ENCODE measurements at places on chromosomes 2 and 18. TPM values are rescaled to one million over a fixed set of nuclear protein-coding genes. Genes with fewer than 3 reads are reported as not detected.

DNA sequence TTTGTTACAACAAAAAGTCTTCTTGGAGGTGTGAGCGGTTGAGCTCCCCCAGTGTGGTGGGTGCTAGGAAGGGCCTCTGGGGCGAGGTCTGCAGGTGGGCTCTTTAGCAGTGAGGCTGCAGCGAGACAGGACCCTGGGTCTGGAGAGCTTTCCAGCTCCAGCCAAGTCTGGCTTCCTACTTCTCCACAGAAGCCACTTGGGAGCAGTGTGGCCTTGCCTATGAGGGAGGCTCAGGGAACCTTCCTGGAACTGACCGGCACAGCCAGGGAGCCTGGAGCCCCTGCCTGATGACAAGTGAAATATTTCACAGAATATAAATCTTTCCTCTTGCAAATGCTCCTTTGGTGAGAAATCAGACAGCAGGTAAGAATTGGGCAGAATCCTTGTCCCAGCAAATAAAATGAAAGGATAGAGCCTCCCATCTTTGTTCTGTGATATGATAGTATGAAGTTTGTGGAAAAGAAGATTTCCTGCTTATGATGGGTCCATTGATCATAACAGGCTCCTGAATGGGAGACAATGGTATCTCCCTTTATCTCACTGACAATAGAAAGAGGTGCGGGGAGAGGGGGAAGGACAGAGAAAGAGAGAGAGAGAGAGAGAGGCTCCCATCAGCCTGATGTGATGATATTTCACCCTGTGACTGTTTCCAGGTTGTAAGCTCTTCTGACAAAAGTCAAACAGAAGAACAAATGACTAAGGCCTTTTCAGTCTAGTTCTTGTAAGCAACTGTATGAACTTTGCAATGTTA is 289.8 kb upstream of the SPRED2 start:
- H3K27ac ChIP-seq, result no peak overlapping the region
- no peaks in the 10 kb centered on the region for H3K27me3 ChIP-seq
- peak; percentile 61 for DNase-seq
- H3K4me1 ChIP-seq, result no peaks in the 10 kb centered on the region
- no peaks in the 10 kb centered on the region for H3K36me3 ChIP-seq

GRCh38 chr18:31624892-31625640 is 33.4 kb downstream of the TTR start:
- no peaks in the 10 kb centered on the region for H3K4me1 ChIP-seq
- H3K4me3 ChIP-seq, result no peak overlapping the region
- DNase-seq, result no peak
- H3K27me3 ChIP-seq, result no peaks in the 10 kb centered on the region
- H3K27ac ChIP-seq, result no peak overlapping the region

GRCh38 chr2:149528983-149529382 is 58.6 kb downstream of the MMADHC start:
- no peak overlapping the region for H3K27ac ChIP-seq
- H3K27me3 ChIP-seq, result no peaks in the 10 kb centered on the region
- H3K4me1 ChIP-seq, result no peaks in the 10 kb centered on the region
- DNase-seq, result no peak

- H3K4me1 ChIP-seq, result peaks cover 2% of the 10 kb centered on the region
- no peak for DNase-seq
- no peaks in the 10 kb centered on the region for H3K27me3 ChIP-seq
- H3K4me3 ChIP-seq, result no peak overlapping the region
- H3K27ac ChIP-seq, result no peak overlapping the region
Measured at GRCh38 chr2:120679526-120679925, 56.1 kb upstream of the GLI2 start.

PER2 gene
- 9.9 TPM for total RNA-seq

COL4A4 gene
- total RNA-seq, result 2.0 TPM

SGPP2 gene
- 18.5 TPM for total RNA-seq
